ENCODE measurements at places on chromosomes 16 and 17.

- DNase-seq: no peak
Observed at GRCh38 chr16:81740169-81740568, 38.9 kb upstream of the PLCG2 start.

DNA sequence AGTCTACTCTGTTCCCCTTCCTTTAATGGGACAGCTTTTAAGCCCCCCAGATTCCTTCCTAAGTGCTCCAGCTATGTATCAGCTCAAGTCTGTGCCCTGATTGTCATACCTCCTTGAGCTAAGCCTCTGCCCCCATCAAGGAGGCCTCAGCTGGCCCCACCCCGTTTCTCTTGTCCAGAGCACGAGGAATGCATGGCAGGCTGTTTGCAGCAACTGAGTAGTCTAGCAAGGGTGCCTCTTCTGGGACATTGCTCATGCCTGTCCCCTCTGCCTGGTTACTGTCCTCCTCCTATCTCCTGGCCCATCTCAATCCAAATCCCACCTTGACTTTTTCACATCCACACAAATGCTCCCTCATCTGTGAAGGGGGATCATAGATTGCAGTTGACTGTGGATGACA, 27.8 kb upstream of the TMEM220 start:
- no peak for DNase-seq

- no peak for DNase-seq
Observed at GRCh38 chr17:1188812-1189504, 9.2 kb upstream of the ABR start.

DNA sequence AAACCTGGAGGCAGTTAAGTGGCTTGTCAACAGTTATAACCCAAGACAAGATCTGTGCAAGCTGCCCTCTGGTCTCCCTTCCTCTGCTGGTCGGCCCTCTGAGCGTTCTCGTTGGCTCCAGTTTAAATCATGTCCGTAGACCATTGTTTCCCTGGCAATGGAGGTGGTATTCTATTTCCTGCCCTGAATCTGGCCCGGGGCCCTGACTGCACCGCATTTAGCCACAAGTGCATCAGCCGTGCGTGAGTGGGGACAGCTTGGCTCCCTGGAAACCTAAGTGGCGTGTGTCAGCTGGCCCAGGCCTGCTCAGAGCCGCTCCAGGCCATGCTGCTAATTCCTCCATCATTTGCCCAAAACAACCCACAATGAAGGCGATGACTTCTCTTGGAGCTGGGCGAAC, 15.0 kb upstream of the MYLK3 start:
- DNase-seq: no peak

DNA sequence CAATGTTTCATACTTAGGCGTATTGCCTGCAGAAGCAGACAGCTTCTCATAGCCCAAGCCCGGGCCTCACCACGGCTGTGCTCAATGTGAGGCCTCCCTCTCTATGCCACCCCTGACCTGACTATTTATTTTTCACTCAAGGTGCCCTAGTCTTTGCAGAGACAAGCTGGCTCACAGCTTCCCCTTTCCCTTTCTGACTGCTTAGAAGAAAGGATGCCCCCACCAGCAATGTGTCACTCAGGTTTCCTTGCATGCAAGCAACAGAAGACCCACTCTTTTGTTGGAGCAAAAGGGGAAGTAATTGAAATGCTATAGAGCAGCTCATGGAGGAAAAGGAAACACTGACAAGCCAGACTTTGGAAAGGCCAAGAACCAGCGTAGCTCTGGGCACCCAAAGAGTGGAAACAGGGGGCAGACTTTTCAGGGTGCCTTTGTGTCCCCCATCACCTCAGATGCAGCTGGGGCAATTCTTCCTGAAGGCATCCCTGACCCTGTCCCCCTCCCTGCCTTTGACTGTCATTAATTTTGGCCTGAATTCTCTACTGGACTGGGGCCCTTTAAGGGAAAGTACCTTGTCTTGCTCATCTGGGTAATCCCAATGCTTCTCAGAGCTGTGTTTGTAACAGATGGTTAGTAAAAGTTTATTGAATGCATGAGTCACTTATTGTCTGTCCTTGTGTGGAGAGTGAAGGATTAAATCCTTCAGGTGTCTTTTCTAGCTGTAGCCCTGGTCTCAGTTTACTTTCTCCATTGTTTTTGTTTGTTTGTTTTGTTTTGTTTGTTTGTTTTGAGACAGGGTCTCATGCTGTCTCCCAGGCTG, 17.8 kb downstream of the RGS9 start:
- no peak for DNase-seq

GRCh38 chr17:9169116-9169515, 147.8 kb downstream of the NTN1 start:
- DNase-seq: no peak

DNA sequence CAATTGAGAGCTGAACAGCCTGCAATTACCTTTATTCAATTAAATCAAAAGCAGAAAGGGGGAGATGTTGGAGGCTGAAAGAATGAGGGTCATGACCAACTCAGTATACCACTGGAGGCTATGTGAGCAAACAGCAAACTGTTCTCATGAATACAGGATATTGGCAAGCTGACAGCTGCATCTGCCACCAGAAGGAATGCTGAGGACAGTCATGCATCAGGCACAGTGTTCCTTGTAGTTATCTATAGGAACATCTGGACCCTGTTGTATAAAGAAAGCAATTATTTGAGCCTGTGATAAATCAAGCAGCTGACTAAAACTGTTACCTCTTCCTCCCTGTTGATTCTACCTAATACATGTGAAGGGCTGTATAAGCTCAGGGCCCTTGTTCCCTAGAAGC, 2064.6 kb downstream of the TP53TG3F start:
- no peak for DNase-seq

DNA sequence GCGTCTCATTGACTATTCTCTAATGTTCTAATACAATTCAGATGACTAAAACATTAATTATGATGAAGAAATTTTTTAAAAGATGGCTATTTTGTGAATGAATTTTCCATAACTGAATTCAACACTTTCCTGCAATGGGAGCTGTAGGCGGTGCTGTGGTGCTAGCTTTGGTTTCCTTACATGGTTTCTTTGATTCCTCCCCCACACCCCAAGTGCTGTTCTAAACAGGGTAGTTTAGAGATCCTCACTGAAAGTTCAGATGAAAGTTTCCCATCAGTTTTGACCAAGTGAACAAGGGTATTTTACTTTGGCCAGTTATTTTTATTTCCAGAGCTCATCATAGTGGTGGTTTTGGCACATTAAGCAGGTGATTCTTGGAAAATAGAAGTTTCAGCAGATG, 26.0 kb upstream of the MRC2 start:
- no peak for DNase-seq

DNA sequence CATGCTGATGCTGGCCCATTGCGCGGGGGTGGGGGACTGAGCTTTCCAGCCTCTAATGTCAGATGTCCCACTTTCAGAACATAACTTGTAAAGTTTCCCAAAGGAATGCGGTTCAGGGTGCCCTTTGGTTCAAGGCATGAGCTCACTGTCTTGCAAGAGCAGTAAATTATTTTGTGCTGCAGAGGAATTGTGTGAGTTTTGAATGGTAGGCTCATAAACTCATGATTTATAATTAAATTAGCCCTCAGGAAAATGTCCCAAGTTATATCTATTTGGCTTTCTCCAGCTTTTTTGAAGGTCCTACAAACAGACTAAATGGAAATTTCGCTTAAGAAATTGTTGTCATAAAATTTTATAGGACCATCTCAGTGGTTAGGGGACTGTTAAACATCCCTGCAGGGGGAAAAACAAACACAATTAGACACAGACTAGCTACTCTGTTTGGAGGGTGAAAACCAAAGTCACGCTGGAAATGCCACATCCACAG, 321.8 kb downstream of the HS3ST3B1 start:
- DNase-seq: no peak

DNA sequence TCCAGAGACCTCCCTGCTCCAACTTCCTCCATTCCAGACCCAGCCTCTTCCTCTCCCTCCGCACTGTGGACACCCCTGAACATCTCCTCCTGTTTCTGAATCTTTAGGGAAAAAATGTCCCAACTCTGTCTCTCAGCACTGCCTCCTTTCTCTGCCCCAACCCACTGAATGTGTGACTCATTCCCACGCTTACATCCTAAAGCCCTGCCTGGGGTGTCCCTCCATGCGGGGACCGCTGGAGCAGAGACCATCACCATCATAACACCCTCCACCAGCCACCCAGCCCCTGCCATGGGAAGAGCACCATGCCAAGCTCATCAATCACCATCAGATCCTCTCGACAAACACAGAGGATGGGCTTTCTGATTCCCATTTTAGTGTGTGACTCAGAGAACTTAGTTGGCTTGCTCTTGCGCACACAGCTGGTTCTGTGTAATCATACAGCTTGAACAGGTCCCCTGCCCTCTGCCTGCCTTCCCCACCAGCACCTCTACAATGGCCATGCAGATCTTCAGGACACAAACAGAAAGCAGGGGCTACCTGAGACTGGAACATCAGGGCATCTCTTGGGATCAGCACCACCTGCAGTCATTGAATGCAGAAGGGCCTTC, 10.7 kb downstream of the RPRML start:
- no peak for DNase-seq

GRCh38 chr17:56638591-56639051, 45.1 kb downstream of the NOG start:
- DNase-seq: no peak

- no peak for DNase-seq
Observed at GRCh38 chr16:4176906-4177417, 60.7 kb upstream of the ADCY9 start.

DNA sequence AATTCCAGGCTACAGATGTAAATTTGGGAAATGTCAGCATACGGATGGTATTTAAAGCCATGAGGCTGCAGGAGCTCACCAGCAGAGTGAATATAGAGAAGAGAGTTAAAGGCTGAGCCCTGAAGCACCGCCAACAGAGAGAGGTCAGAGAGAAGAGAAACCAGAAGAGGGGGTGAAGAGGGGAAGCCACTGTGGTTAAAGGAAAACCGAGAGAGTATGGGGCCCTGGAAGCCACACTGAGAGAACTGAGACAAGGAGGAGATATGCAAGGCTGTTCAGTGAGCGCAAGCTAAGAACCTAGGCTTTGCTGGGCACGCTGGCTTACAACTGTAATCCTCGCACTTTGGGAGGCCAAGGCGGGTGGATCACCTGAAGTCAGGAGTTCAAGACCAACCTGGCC, 24.6 kb downstream of the COPRS start:
- DNase-seq: no peak

All from activated CD8-positive, alpha-beta memory T cell treated with anti-CD3 and anti-CD28 coated beads for 4 hours (primary cell).